ENCODE measurements at places on chromosomes 11 and 22. TPM values are rescaled to one million over a fixed set of nuclear protein-coding genes. Genes with fewer than 3 reads are reported as not detected.

PHETA2 gene
- 1.5 TPM for polyA plus RNA-seq

ZNRF3 gene
- polyA plus RNA-seq: 0.22 TPM

PDGFB gene
- 1.4 TPM for polyA plus RNA-seq

PMM1 gene
- 42.8 TPM for polyA plus RNA-seq

DNA sequence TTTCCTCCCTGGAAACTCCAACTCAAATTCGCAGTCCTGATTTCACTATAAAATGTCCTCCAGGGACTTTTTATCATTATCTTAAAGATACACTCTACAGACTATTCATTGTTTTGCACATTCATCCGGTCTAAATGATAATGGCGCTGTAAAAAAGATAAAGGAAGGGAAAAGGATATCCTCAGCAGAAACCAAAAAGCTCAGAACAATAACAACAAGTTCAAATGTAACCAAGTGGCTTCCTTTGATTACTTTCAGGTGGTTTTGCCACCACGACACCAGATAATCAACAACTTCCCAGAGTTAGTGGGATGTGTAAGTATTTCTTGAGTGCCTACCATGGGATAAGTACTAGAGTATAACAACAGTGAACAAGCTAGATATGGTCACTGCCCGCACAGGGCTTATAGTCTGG lies 26.3 kb downstream of the PRCP start:
- no peak overlapping the region for H3K4me3 ChIP-seq
- no peaks in the 10 kb centered on the region for H3K36me3 ChIP-seq
- no peak for DNase-seq
- no peaks in the 10 kb centered on the region for H3K27me3 ChIP-seq
- H3K27ac ChIP-seq: no peak overlapping the region
- peaks cover 11% of the 10 kb centered on the region for H3K4me1 ChIP-seq

DNA sequence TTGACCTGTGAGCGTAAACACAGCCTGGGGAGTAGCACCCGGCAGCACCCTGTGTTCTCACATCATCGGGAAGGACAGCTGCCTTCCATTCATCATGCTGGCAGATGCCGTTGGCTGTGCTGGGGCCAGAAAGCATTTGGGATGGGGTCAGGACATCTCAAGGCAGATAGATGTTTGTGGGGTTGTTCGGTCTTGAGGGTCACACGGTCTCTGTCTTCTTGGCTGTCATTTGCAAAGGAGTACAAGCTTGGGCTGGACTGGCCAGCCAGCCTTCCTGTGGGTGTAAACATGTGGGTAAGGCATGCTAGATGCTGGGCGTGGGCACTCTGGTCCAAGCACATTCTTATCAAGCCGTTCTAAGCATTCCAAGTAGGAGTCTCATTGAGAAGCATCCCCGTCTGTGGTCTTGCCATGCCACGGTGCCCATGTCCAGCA lies 81.4 kb downstream of the TBC1D22A start:
- H3K27me3 ChIP-seq: no peaks in the 10 kb centered on the region
- peaks cover 5% of the 10 kb centered on the region for H3K36me3 ChIP-seq
- DNase-seq: no peak
- H3K4me3 ChIP-seq: no peak overlapping the region
- no peak overlapping the region for H3K27ac ChIP-seq

GRCh38 chr11:70799386-70799785 lies 401.1 kb downstream of the CTTN start:
- no peak overlapping the region for H3K27ac ChIP-seq
- no peak overlapping the region for H3K4me3 ChIP-seq
- no peak for DNase-seq
- no peaks in the 10 kb centered on the region for H3K27me3 ChIP-seq
- H3K4me1 ChIP-seq: no peaks in the 10 kb centered on the region
- no peaks in the 10 kb centered on the region for H3K36me3 ChIP-seq

DNA sequence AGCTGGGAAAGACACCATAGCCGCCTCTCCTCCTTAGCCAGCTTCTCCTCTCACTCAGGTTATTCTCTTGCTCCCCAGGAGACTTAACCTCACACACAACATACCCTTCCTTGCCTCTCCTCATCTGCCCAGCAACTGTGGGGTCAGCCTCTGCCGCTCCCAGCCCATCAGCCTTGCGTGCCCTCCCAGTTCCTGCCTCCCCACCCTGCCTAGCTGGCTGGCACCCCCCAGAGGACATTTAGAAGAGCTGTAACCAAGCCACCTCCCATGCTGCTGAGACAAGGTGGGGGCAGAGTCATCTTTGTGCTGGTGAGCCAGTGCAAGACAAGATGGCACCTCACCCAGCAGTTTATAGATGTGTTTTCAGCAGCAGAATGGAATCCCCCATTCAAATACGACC lies 38.2 kb downstream of the TOM1 start:
- no peaks in the 10 kb centered on the region for H3K36me3 ChIP-seq
- no peak overlapping the region for H3K27ac ChIP-seq
- DNase-seq: no peak
- no peak overlapping the region for H3K4me3 ChIP-seq
- H3K27me3 ChIP-seq: no peaks in the 10 kb centered on the region

- H3K27me3 ChIP-seq: no peaks in the 10 kb centered on the region
- H3K27ac ChIP-seq: no peak overlapping the region
- no peak overlapping the region for H3K4me3 ChIP-seq
- no peaks in the 10 kb centered on the region for H3K4me1 ChIP-seq
Measured at GRCh38 chr22:47000256-47000655, 237.8 kb downstream of the TBC1D22A start.

- no peaks in the 10 kb centered on the region for H3K4me1 ChIP-seq
- H3K27me3 ChIP-seq: no peaks in the 10 kb centered on the region
- no peaks in the 10 kb centered on the region for H3K36me3 ChIP-seq
- H3K27ac ChIP-seq: no peak overlapping the region
- no peak for DNase-seq
Measured at GRCh38 chr11:14026961-14027360, 64.4 kb downstream of the SPON1 start.

DNA sequence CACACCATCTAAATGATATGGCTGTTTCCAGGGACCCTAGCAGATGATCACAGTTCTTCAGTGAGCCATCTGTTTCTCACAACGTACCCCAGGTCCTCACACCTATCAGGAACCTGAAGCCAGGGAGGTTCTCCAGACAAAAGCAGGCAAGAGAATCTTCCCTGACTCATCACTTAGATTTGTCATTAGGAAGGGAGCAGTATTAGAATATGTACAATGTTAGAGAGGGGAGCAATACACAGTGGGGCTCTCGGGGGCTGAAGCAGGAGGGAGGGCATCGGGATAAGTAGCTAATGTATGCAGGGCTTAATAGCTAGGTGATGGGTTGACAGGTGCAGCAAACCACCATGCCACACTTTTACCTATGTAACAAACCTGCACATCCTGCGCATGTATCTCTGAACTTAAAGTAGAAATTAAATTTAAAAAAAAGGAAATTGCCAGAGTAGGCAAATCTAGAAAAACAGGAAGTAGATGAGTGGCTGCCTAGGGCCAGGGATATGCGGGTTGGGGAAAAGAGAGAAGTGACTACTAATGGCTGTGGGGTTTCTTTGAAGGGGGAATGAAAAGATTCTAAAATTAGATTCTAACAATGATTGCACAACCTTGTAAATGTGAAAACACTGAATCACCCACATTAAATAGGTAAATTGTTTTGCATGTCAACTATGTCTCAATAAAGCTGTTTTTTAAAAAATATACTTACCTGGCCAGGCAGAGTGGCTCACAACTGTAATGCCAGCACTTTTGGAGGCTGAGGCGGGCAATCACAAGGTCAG lies 14.4 kb downstream of the C22orf42 start:
- H3K27me3 ChIP-seq: no peaks in the 10 kb centered on the region
- peaks cover 8% of the 10 kb centered on the region for H3K4me1 ChIP-seq
- no peak overlapping the region for H3K4me3 ChIP-seq
- H3K27ac ChIP-seq: no peak overlapping the region

- no peak for DNase-seq
- no peak overlapping the region for H3K4me3 ChIP-seq
- H3K36me3 ChIP-seq: no peaks in the 10 kb centered on the region
- no peak overlapping the region for H3K27ac ChIP-seq
- no peaks in the 10 kb centered on the region for H3K27me3 ChIP-seq
- H3K4me1 ChIP-seq: no peaks in the 10 kb centered on the region
Measured at GRCh38 chr11:2825889-2826678, 59.5 kb downstream of the CDKN1C start.

GRCh38 chr11:72741429-72741833 lies 10.8 kb downstream of the ARAP1 start:
- no peaks in the 10 kb centered on the region for H3K36me3 ChIP-seq
- DNase-seq: no peak
- no peaks in the 10 kb centered on the region for H3K27me3 ChIP-seq
- H3K4me1 ChIP-seq: peaks cover 53% of the 10 kb centered on the region

DNA sequence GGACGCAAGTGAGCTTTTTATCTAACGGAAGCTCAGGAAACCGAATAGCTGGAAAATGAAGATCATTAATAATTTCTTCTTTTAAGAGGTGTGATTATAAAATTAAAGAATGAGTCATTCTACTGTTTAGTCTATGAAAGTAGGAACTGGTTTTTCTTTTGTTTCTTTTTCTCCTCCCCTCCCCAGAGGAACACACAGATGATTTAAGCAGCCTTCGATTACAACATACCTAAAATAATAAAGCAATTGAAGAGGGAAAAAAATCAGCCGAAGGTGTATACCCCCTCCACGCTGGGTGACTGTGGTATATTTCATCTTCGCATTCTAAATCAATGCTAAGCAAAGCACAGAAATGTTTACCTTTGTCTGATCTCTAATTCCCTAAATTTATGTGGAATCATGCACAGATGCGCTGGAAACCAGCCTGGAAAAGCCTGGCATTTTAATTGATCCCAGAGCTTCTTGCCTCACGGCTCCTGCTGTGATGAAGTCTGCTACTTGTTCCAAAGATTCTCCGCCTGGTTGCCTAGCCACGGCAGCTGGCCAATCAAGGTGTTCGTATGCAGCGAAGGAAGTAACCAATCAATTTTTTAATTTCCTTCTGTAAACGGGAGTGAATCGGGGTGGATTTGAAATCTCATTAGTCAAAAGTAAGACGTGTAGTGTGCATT lies 133.9 kb downstream of the FANCF start:
- no peaks in the 10 kb centered on the region for H3K4me1 ChIP-seq
- H3K27me3 ChIP-seq: no peaks in the 10 kb centered on the region
- no peak for DNase-seq
- H3K27ac ChIP-seq: no peak overlapping the region
- no peaks in the 10 kb centered on the region for H3K36me3 ChIP-seq
- H3K4me3 ChIP-seq: no peak overlapping the region

GRCh38 chr22:47043835-47044721 lies 281.6 kb downstream of the TBC1D22A start:
- DNase-seq: no peak
- no peak overlapping the region for H3K27ac ChIP-seq
- H3K27me3 ChIP-seq: no peaks in the 10 kb centered on the region
- peaks cover 5% of the 10 kb centered on the region for H3K4me1 ChIP-seq

GRCh38 chr11:22991196-22991595 lies 130.9 kb upstream of the CCDC179 start:
- H3K36me3 ChIP-seq: no peaks in the 10 kb centered on the region
- no peaks in the 10 kb centered on the region for H3K27me3 ChIP-seq
- no peak overlapping the region for H3K27ac ChIP-seq

DNA sequence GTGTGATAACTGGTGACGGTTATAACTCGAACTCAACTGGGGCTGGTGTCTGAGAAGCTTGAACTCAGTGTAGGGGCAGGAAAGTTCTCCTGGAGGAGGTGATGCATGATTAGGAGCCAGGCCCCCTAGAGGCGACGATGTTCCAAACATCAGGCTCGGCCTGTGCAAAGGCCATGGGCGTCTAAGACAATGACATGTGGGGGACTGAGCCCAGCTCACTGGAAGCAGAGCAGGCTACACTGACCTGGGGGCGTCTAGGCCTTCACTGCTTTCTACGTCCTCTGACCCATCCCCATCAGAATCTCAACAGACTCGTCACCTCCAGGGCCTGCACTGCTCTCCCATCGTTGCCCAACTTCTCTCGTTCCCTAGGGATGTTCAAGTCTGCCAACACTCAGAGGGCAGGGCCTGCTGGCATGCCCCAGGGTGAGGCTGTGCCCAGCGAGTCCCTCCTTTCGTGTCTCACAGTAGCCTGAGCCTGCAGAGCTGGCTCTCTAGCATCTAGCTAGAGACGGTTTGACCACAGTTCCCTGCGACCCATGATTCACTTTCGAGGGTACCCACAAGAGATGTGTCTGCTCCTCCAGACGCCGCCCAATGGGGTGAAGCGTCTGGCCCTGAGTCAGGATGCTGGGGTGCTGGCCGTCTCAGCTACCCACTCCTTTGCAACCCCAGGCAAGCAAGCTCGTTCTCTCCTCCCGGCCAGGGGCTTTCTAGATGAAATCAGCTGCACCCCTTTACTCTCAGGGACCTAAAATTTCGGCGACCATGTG lies 1.1 kb upstream of the ATG16L2 start:
- DNase-seq: peak; percentile 37
- H3K36me3 ChIP-seq: peaks cover 12% of the 10 kb centered on the region
- H3K27me3 ChIP-seq: no peaks in the 10 kb centered on the region
- H3K4me3 ChIP-seq: peak overlapping the region; percentile 89
- H3K4me1 ChIP-seq: peaks cover 23% of the 10 kb centered on the region

DNA sequence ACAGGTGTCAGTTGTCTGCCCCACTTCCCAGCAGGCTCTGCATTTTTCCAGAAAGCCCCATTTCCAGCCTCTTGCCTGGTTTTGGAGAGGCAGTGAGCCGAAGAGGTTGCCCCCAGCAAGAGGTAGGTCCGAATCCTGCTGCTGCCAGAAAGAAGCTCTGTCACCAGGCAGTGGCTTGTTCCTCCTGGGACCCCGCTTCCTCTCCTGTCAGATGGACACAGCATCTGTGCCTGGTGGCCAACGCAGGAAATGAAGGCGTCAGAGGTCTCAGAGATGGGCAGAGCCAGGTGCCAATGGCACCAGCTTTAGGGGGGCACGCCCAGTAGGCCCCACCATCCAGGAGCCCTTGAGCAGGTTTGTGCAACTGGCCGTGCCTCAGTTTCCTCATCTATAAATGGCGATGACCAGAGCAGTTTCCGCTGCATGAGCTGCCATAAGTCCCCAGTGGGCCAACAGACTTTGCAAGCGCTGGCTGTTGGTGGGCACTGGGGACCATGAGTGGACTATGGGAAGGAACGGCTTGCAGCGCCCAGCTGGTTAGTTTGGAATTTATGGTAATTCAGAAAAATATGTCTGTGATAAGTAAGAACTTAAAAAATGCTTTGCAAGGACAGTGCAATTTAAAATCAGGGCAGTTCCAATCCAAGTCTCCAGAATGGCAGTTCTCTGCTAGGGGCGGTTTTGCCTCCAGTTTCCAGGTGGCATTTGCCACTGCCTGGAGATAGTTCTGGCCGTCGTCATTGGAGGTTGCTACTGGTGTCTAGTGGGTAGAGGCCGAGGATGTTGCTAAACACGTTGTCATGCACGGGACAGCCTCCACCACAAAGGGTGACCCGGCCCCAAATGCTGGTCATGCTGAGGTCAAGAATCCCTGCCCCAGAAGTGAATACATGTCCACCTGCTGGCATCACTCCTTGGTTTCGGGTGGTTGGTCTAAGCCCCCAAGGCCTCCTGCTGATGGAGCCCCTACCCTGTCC lies 2.3 kb upstream of the OSBPL5 start:
- H3K36me3 ChIP-seq: no peaks in the 10 kb centered on the region
- peaks cover 37% of the 10 kb centered on the region for H3K4me1 ChIP-seq
- no peaks in the 10 kb centered on the region for H3K27me3 ChIP-seq
- DNase-seq: no peak
- H3K4me3 ChIP-seq: no peak overlapping the region
- H3K27ac ChIP-seq: no peak overlapping the region

Measured in naive thymus-derived CD4-positive, alpha-beta T cell (primary cell).